ENCODE measurements at places on chromosomes 4 and X. TPM values are rescaled to one million over a fixed set of nuclear protein-coding genes. Genes with fewer than 3 reads are reported as not detected.

IGSF1 gene
- total RNA-seq = 0.70 TPM

CXXC4 gene
- not detected for total RNA-seq

ATP1B4 gene
- not detected for total RNA-seq

STOX2 gene
- total RNA-seq = 4.5 TPM

RENBP gene
- total RNA-seq = 3.6 TPM

GPR82 gene
- not detected for total RNA-seq

CT47B1 gene
- total RNA-seq = not detected

MSX1 gene
- total RNA-seq = 0.15 TPM

XAGE2 gene
- not detected for total RNA-seq

P2RY4 gene
- 0.15 TPM for total RNA-seq

BTK gene
- total RNA-seq = not detected

IL2RG gene
- not detected for total RNA-seq

XKRX gene
- total RNA-seq = 0.30 TPM

PRDM5 gene
- total RNA-seq = 8.9 TPM

Data from renal cortical epithelial cell (primary cell).